NCI-H1417 (cell line): ENCODE measurements at places on chromosomes 3 and 15.

GRCh38 chr15:48603922-48604321, 41.6 kb downstream of the FBN1 start:
- no peak for DNase-seq

- DNase-seq: no peak
Observed at GRCh38 chr3:52507359-52507758, 12.2 kb downstream of the STAB1 start.

GRCh38 chr15:96334705-96335410, 4.4 kb downstream of the NR2F2 start:
- DNase-seq: no peak

DNA sequence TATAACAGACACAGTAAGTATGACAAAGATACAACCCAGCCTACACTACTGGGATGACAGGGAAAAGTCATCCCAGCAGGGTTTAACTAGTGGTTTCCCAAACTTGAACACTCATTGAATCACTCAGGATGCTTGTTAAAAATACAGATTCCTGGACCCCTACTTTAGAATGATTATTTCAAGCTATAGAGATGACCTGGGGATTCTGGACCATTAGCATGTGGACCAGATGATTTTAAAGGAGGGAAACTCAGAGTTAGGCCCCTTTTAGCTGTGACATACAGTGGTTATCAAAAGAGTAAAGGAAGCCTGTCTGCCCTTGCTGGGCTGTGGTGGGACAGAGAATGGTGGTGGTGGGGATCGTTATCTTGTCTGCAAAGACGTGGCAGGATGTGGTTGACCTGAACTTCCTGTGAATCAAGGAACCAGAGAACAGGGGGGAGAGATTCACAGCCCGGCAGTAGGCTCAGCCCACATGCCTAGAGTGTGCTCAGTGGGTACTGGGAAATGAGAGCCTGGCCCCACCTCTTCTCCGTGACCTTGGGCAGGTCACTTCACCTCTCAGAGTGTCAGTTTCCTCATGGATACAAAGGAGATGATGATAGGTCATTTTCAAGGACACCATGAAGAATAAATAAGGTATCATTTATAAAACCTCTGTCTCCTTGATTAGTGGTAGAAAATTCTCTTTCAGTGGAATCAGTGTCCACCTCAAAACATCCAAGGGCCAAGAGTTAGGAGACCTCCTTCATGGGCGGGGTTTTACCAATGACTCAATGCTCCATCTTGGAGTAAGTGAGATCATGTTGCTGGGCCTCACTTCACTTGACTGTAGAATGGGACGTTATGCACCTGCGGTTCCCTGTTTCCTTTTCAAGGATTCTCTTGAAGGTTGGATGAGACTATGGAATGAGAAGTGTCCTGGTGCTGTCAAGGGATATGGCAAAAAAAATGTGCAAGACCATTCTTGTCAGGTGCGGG, 306.5 kb downstream of the RPLP1 start:
- DNase-seq: no peak

GRCh38 chr15:67161412-67161811, 93.0 kb downstream of the AAGAB start:
- no peak for DNase-seq

- no peak for DNase-seq
Observed at GRCh38 chr3:66441129-66441528, 59.7 kb downstream of the LRIG1 start.

DNA sequence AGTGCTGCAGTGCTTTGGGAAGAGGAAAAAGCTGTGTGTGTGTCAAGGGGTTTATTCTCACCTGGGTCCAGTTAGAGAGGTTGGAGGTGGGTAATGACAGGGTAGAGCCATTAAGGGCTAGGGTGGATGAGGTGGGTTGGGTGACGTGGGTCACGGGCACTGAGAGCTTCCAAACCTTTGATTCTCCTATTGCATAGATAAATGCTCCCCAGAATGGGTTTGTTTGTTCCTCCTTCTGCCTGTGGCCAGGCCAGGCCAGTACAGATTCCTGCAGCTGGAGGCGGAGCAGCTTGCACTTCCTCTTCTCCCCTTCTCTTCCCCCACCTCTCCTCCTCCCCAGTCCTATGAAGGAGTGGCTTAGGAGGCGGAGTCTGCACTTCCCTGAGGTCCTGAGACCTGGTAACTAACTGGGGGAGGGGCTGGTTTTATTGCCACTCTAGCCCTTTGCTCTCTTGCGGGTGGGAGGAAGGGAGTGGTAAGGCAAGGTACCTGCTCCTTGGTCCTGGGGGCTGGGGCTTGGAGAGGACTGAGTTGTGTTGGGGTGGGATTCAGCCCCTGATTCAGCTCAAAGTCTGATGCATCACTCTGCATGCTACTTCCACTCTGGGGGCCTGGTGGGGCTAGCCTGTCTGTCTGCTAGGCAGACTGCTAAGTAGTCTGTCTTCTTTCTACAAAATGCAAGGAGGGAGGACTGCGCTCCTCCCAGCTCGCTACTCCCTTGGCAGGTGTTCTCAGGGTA, 3.5 kb downstream of the SPINT1 start:
- peak; percentile 63 for DNase-seq

DNA sequence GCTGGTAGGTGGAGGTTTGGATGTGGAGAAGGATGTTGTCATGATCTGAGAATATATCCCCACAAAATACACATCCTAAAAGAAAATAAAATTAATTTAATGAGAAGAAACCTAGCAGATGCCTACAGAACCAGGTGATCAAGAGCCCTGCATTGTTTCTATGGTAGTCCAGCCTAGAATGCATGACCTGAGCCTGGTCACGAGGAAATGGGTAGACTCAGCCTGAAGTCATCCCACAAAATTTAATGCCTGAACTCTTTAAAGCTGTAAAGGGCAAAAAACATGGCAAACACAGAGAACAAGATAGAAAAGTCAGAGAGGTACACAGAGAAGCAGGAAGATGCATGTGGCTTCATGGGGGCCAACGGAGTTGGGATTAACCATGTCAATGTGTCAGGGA, 36.0 kb downstream of the LDHAL6B start:
- no peak for DNase-seq

DNA sequence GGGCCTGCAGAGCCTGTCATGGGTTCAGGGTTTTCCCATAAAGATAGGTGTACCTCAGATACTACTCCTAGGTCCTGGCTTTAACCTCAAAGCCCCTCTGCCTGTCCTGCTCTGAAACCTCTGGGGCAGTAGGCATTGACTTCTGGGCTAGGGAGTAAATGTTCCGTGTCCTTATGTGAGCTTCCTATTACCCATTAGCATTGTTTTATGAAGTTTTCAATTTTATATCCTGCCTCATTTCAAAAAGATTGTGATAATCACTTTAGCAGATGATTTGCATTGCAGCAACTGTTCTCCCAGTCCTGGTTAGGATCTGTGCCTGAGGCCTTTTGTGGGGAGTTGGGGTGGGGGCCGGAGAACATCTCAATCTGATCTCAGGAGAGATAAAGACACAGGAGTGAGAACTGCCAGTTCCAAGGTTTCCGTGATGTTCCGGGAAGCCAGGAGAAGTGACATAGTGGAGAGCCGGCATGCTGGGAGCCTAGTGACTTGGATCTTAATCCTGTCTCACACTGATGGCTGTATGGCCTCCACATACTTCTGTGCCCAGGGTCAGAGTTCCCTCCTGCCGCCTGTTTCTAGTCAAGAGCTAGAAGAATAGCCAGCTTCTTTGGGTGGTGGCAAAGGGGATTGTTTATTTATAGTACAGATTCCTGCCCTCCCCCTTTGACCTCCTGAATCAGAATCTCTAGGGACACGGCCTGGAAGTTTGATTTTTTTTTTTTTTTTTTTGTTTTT, 10.6 kb downstream of the TPM1 start:
- no peak for DNase-seq

- no peak for DNase-seq
Observed at GRCh38 chr3:111884411-111885018, 25.4 kb downstream of the PHLDB2 start.

DNA sequence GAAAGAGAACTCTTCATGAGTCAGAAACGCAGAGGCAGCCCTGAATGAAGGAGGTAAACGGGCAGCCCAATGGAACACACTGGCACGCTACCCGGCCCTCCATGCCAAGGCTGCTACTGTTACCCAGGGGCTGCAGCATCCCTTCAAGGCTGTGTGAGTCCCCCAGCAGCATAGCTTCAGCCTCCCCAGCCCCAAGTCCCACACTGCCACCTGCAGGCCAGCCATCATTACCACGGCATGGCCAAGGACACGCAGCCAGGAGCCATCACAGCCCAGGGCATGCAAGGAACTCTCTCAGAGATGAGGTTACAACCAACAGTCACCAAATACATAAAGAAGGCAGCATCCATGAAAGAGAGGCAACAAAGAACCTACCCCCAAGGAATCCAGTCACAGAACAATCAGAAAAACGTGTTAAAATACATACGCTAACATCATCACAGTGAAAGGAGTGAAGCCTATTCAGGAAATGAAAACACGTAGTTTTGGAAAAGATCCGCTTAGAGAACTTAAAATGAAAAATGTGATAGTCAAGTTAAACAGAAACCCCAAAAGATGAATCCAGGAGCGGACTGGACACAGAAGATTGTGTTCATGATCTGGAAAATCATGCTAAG, 22.4 kb downstream of the PLA2G4F start:
- DNase-seq: peak; percentile 74

DNA sequence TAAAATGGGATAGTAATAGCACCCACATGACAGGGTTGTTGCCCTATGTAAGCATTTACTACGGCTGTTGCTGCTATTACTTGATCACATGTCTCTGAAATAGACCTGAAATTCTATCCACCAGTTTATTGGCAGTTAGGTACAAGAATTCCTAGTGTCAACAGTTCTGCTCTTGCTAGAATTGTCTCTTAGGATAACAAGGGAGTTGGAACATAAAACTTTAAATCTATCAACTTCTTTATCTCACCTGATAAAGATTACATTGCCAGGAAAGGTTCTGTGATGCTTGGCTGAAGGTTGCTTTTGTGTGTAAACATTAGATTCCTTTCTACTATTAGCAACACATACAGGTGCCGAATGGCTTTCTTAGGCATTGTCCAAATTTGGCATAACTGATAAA, 38.7 kb downstream of the ATP13A4 start:
- no peak for DNase-seq

DNA sequence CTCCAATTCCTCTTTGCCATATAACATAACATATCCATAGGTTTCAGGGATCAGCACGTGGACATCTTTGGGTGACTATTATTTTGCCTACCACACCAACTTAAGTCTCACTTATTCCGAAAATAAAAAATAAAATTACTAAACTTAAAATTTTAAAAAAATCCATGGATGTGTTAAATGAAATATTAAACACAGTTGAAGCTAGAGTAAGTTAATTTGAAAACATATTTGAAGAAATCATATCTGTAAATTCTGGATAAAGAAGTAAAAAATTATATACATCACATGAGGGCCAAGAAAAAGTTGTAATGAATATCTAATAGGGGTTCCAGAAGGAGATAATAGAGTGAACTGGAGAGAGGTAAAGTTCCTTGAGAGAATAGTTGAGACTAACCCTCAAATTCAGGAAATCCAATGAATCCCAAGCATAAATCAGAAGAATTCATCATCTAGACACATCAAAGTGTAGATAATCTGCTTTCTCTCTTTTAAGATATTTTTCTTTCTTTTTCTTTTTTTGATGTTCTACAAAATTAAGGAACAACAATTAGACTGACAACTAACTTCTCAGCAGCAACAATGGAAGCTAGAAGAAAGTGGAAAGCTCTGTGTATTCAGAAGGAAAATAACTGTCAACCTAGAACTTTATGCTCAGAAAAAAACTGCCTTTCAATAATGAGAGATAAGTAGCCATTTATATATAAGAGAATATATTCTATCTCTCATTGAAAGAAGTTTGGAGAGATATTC, 147.4 kb downstream of the ABHD5 start:
- DNase-seq: no peak

DNA sequence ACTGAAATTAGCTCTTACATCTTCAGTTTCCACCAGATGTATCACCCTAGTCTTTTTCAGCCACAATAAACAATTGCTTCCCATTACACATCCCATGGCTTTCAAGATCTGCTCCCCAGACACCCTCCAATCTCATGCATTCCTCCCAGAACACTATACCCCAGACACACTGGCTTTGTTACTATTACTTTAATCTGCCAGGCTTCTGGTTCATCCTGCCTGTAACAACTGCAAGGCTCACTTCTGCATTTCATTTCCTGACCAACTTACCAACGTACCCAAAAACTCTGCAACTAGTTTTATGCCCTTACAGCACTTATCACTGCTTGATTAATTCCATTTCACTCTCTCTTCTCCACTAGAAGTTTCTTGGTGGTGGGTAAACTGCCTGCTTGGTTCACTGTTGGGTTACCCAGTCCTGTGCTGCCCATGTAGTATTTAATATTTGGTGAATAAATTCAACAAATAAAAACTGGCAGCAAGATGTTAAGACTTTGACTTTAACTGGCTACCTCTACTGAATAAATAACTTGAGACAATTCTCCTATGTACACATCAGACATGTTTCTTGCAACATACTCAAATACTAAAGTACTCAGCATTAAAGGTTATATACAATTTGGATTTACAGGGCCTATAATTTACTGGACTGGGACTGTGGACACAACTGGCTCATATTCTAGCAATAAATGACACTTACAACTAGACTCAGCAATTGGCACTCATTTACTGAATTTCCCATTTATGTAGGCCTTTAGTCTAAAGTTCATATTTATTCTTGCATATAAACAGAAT, 2.7 kb downstream of the RPL22L1 start:
- no peak for DNase-seq

DNA sequence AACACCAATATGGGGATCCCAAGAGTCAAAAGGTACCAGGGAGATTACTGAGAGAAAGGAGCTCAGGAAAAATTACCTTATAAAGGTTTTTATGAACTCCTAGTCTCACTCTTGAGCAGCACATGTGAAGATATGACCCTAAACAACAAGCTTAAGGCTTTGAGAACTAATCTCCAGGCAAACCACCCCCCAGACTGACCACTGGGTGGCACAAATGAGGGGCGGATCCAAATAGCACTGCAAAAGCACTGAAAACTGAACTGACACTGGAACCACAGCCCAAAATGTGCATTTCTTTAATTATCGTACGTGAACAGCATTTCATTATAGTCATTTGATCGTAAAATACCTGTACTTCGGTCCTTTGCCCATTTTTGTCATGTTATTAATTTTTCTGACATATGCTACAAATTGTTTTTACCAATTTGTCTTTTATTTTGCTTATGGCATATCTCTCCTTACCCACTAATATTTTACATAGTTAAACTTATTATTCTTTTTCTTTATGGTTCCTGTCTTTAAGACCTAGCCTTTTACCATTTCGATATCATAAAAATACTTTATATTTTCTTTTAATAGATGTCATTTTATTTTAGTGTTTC, 31.5 kb upstream of the TFDP2 start:
- no peak for DNase-seq

- DNase-seq: no peak
Observed at GRCh38 chr3:179330438-179330837, 7.6 kb downstream of the ZNF639 start.

DNA sequence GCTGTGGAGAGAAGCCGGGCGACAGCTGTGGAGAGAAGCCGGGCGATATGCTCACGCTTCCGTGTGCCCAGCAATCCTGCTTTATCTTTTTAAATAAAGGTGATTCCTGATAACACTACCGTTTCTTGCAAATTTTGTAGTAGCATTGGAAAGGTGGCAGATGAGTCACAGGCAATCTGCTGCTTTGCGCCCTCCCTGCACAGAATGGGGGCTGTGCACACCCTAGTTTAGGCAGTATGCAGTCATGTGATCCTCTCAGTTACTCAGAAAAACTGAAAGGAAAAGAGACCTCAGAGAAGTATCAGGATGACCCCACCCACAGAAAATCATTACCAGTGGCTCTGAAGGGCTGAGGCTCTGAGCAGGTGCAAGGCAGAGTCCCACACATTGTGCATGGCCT, 24.9 kb upstream of the TMCC1 start:
- no peak for DNase-seq

GRCh38 chr3:185420762-185421161, 57.8 kb downstream of the MAP3K13 start:
- DNase-seq: no peak
